ENCODE measurements at places on chromosomes 5 and 9. TPM values are rescaled to one million over a fixed set of nuclear protein-coding genes. Genes with fewer than 3 reads are reported as not detected.

GRCh38 chr5:137641148-137641547, 94.7 kb downstream of the KLHL3 start:
- DNase-seq, result no peak

Gene SPINK6
- total RNA-seq, result not detected

Gene BTNL3
- not detected for total RNA-seq

Gene DMRT3
- not detected for total RNA-seq

All from Daoy (cell line).